ENCODE measurements at places on chromosomes 11 and 22. TPM values are rescaled to one million over a fixed set of nuclear protein-coding genes. Genes with fewer than 3 reads are reported as not detected.

PDGFD gene
- 13.1 TPM for total RNA-seq

AMOTL1 gene
- 7.3 TPM for total RNA-seq

MUC2 gene
- not detected for total RNA-seq

C11orf52 gene
- not detected for total RNA-seq

KRTAP5-9 gene
- total RNA-seq, result not detected

YPEL4 gene
- not detected for total RNA-seq

CTR9 gene
- 5.0 TPM for total RNA-seq

KRTAP5-10 gene
- total RNA-seq, result not detected

INS gene
- not detected for total RNA-seq

DEPDC7 gene
- total RNA-seq, result 2.5 TPM

KLHL35 gene
- total RNA-seq, result not detected

MCM5 gene
- total RNA-seq, result 134 TPM
